ENCODE measurements at places on chromosomes 2 and 18. TPM values are rescaled to one million over a fixed set of nuclear protein-coding genes. Genes with fewer than 3 reads are reported as not detected.

DNA sequence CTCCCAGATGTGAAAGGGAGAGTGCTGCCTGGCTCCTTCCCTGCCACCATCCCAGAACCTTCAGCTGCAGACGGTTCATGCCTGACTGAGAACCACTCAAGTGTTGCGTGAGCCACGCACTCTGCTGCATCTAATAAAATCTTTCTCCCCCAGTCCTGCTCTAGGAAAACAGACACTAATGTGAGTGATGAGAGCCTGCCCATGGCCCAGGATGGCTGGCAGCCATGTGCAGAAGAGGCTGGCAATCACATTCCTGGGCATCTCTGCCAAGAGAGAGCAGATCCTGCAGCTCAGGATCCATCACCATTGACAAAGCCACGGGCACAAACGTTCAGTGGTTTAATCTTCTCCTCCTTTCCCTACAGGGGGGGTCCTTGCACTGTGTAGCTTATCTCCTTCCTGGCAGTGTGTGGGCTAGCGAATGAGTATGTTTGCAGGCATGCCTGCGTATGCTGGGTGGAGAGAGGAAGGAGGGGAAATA lies 477.5 kb downstream of the SLC4A3 start:
- DNase-seq = no peak

GRCh38 chr2:26575836-26576564 lies 65.2 kb downstream of the CIB4 start:
- no peak for DNase-seq

Gene HIBCH
- 19.1 TPM for total RNA-seq

DNA sequence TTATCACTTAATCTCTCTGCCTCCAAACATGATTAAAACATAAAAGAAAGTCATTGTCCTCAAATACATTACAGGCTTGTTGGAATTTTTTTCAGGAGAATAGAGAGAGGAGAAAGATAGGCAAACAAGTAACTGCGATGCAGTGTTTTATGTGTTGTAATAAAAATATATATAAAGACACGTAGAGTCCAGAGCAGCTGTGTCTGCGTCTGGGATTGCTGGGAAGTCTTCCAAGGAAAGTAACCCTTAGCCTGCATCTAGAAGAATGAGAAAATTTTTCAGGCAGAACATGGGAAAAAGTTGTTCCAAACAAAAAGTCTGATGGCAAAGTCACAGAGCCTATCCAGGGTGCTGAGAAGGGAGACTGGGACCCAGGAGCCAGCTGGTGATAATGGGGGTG lies 91.8 kb upstream of the ST6GAL2 start:
- no peak for DNase-seq

Gene GCKR
- total RNA-seq = not detected

DNA sequence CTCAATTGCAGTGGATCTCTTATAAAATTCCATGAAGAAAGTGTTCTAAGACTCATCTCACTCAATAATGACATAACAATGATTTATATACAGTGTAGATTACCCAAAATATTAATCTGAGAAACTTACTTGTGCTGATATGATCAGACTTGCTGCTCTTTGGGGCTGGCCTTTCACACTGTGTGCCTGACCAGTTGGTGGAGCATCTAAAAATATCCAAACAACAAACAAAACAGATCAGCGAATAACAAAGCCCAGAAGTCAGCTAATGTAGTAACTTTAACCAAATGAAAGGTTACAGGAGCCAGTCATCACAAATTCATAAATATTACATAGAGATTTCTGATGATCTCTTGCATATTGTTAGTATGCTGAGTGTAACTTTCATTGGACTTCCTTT lies 1466.8 kb upstream of the NXPH2 start:
- no peak for DNase-seq

- DNase-seq = no peak
Observed at GRCh38 chr2:84319581-84319980, 139.5 kb downstream of the SUCLG1 start.

DNA sequence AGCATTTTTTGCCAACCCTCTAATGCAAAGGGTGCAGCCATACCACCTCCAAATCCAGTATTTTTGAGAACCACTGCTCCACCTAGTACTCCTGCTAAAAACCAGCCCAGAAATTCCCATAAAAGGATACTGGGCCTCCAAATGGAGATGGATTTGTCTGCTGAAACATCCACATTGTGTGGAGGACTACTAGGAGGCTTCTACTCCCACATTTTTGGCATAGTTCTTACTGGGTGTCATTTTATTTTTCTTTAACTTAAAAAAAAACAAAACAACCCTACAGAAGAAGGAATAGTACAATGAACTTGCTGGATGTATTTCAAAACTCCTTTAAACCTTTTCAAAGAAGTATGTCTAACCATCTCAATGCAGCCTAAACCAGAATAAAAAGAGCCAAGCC lies 219.2 kb downstream of the SRBD1 start:
- DNase-seq = no peak

- no peak for DNase-seq
Observed at GRCh38 chr18:26536032-26536431, 12.3 kb downstream of the KCTD1 start.

DNA sequence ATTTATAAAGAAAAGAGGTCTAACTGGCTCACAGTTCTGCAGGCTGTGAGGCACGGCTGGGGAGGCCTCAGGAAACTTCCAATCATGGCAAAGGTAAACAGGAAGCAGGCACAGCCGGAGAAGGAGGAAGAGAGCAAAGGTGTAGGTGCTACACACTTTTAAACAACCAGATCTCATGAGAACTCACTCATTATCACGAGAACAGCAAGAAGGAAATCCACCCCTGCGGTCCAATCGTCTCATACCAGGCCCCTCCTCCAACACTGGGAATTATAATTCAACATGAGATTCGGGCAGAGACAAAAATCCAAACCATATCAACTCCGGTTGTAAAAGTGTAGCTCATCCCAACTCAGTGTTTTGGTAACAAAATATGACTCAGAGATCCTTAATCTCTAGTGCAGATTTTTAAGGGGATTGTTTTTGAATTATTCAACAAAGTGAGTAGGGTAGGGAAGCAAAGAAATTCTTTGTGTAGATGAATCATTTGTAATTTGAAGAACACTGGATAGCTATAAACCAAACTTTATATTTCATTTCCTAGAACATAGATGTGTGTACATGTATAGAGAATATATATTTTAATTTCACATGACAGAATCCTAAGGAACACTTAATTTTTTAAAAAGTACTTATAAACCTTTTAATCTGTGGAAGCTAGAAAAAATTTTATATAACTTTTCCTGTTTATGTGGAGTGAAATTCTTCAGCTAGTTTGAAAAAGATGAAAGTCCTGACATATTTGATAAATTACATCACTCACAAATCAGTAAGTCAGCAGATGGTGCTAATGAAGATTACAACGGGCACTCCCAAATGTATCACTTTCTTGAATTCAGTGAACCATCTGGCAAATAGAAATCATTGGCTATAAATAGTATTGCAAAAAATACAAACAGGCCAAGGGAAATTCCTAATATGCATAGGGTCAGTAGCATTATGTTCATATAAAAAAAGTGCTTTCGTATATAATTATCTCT lies 130.1 kb downstream of the OLA1 start:
- no peak for DNase-seq

Gene IL36RN
- total RNA-seq = 51.0 TPM
